ENCODE measurements at places on chromosomes 3 and 15. TPM values are rescaled to one million over a fixed set of nuclear protein-coding genes. Genes with fewer than 3 reads are reported as not detected.

GRCh38 chr3:46974421-46975171 lies 1.9 kb downstream of the CCDC12 start:
- H3K4me3 ChIP-seq, result no peak overlapping the region
- no peaks in the 10 kb centered on the region for H3K36me3 ChIP-seq

GRCh38 chr15:76340803-76341365 lies 4.3 kb downstream of the ISL2 start:
- no peak overlapping the region for H3K27ac ChIP-seq
- peak; percentile 29 for DNase-seq
- no peaks in the 10 kb centered on the region for H3K36me3 ChIP-seq
- H3K4me1 ChIP-seq, result no peaks in the 10 kb centered on the region

GRCh38 chr15:78301828-78302227 lies 2.4 kb upstream of the SKIC8 start:
- H3K27me3 ChIP-seq, result peaks cover 6% of the 10 kb centered on the region
- H3K4me3 ChIP-seq, result no peak overlapping the region
- no peak for DNase-seq
- no peaks in the 10 kb centered on the region for H3K4me1 ChIP-seq

GRCh38 chr3:15360788-15361493 lies 28.6 kb upstream of the SH3BP5 start:
- H3K36me3 ChIP-seq, result no peaks in the 10 kb centered on the region
- no peaks in the 10 kb centered on the region for H3K4me1 ChIP-seq

DNA sequence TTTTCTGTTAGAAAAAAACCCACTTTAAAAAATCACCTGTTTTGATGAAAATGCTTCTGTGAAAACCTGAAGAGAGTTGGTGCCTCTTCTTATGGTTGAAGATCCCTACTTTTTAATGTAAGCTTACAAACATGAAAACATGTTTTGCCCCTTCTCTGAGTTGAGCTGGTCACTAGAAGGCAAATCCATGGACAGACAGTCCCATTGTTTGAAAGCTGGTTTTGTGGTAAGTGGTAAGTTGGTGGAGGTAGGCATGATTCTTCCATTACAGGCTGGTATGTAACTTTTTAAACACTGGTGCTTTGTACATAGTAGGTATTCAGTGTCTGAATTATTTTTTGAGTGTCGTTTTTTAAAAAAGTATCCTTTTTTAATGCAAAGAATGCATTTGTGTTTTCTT lies 6.1 kb downstream of the ABHD5 start:
- DNase-seq, result no peak
- H3K4me3 ChIP-seq, result no peak overlapping the region
- H3K27me3 ChIP-seq, result no peaks in the 10 kb centered on the region
- H3K36me3 ChIP-seq, result peaks cover 2% of the 10 kb centered on the region
- H3K4me1 ChIP-seq, result peaks cover 45% of the 10 kb centered on the region

DNA sequence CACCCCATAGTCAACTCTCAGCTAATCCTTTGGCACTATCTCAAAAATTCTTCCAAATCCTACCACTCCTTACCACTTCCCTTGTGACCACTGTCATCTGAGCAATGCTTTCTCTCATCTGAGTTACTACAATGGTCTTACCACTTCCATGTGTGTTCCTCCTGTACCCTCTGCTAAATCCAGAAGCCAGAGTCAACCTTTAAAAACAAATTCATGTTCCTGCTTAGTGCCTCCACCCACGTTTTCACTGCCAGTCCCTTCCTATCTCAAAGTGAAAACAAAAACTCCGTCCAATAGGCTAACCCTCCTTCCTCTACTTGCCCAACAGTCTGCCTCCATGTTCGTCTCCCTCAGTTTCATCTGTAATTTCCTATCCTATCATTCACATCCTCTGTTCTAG lies 109.0 kb downstream of the ADAMTS9 start:
- peaks cover 6% of the 10 kb centered on the region for H3K4me1 ChIP-seq
- no peaks in the 10 kb centered on the region for H3K27me3 ChIP-seq
- H3K36me3 ChIP-seq, result no peaks in the 10 kb centered on the region

DNA sequence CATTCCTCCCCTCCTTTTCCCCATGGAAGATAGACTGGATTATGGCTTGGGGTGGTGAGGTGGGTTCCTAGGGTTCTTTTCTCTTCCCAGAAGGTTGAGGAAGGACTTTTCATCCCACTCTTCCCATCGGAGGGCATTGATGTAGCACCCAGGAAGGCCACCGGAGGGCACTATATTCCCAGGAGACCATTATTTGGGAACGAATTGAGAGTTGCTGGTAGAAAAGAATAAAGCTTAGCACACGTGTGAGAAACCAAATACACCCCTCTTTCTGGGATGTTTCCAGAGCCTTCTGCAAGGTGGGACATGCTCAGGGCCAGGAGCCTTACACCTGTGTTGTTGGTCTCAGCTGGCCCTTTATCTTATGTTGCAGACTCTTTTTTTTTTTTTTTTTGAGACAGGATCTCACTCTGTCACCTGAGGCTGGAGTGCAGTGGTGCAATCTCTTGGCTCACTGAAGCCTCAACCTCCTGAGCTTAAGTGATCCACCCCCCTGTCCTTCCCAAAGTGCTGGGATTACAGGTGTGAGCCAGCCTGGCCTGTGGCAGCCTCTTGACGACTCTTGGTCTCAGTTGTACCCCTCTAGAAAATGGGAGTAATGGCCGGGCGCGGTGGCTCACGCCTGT lies 6.3 kb upstream of the CDC25A start:
- H3K4me3 ChIP-seq, result no peak overlapping the region
- peak; percentile 82 for DNase-seq
- H3K36me3 ChIP-seq, result no peaks in the 10 kb centered on the region
- no peaks in the 10 kb centered on the region for H3K27me3 ChIP-seq
- H3K27ac ChIP-seq, result no peak overlapping the region

- no peak overlapping the region for H3K27ac ChIP-seq
- H3K4me3 ChIP-seq, result no peak overlapping the region
- no peaks in the 10 kb centered on the region for H3K27me3 ChIP-seq
Observed at GRCh38 chr15:61364871-61365270, 135.8 kb upstream of the RORA start.

DNA sequence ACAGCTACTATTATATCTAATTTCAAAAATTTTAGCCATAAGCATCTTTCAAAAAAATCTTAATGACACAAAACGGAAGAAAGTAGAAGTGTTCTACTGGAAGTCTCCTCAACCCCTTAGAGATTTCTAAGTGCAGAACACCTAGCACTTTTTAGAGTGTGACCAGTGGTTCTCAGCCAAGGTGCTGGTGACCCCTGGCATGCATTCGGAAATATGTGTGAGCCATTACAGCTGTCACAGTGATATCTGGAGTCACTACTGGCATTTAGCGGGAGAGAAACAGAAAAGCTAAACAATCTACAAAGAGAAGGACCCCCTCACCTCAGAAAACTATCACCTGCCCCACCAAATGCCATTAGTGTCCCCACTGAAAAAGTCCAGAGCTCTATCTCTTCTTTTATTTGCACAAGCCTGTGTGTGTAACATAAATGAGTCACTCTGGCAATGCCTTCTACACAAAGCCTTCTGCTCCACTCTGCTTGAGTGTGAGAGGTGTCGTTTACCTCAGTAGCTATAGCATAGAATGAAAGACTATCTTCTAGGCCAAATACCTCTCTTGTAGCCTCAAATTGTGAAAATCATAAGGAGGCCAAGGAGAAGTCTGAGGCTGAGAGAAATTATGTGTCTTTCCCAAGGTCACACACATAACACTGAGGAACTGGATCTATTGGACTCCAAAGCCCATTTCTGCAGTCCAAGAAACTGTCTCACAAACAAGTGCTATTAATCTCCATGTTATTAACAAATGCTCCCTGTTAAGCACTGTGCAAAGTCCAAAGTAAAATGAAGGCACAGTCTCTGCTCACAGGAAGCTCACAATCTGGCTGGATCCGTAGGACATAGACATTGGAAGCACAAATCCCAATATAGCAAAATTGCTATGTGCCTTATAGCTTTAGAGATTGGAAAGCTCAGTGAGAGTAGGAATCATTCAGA lies 28.5 kb upstream of the KCNMB2 start:
- peak overlapping the region; percentile 56 for H3K27ac ChIP-seq
- H3K36me3 ChIP-seq, result no peaks in the 10 kb centered on the region
- no peak overlapping the region for H3K4me3 ChIP-seq
- no peaks in the 10 kb centered on the region for H3K27me3 ChIP-seq

GRCh38 chr15:41861736-41862356 lies 23.2 kb downstream of the PLA2G4B start:
- no peak overlapping the region for H3K27ac ChIP-seq
- DNase-seq, result no peak
- H3K4me1 ChIP-seq, result no peaks in the 10 kb centered on the region
- H3K4me3 ChIP-seq, result no peak overlapping the region
- no peaks in the 10 kb centered on the region for H3K27me3 ChIP-seq
- no peaks in the 10 kb centered on the region for H3K36me3 ChIP-seq

- no peaks in the 10 kb centered on the region for H3K27me3 ChIP-seq
- DNase-seq, result no peak
- H3K4me3 ChIP-seq, result no peak overlapping the region
- H3K36me3 ChIP-seq, result no peaks in the 10 kb centered on the region
- no peak overlapping the region for H3K27ac ChIP-seq
Observed at GRCh38 chr15:48176112-48176511, 2.0 kb downstream of the MYEF2 start.

DNA sequence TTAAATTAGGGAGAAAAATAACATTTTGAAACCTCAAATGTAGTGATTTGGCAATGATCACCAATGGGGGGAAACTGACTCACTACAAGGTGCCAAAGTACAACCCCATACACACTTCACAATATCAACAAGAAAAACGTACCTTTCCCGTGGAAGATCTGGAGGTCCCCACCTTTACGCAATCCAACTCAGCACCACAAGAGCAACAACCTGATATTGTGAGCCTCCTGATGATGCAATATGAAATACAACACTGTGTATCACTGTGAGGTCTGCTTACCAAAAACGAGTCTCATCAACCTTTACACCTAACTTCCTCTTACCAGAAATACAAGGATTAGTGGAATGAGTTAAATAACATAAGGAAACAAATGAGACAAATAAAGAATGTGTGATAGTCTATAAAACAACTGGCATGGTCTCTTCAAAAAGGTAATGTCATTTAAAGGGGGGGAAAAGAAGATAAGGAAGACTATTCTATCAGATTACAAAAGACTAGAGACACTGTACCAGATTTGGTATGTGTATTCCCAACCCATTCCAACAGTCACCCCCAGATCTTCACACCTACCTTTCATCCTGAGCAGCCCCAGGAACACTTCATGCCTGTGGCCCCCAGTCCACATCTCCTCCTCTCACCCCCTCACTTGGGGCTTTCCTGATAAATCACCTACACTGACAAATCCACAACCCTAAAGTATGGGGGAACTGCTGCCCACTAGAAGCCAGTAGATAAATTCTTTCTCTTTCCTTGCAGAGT lies 27.7 kb downstream of the DLG1 start:
- H3K4me1 ChIP-seq, result no peaks in the 10 kb centered on the region
- DNase-seq, result no peak
- H3K4me3 ChIP-seq, result no peak overlapping the region
- H3K27ac ChIP-seq, result no peak overlapping the region
- no peaks in the 10 kb centered on the region for H3K36me3 ChIP-seq
- H3K27me3 ChIP-seq, result no peaks in the 10 kb centered on the region

GRCh38 chr3:186476541-186476940 lies 67.6 kb downstream of the CRYGS start:
- no peak for DNase-seq
- no peaks in the 10 kb centered on the region for H3K4me1 ChIP-seq
- H3K27me3 ChIP-seq, result no peaks in the 10 kb centered on the region
- H3K27ac ChIP-seq, result no peak overlapping the region

DNA sequence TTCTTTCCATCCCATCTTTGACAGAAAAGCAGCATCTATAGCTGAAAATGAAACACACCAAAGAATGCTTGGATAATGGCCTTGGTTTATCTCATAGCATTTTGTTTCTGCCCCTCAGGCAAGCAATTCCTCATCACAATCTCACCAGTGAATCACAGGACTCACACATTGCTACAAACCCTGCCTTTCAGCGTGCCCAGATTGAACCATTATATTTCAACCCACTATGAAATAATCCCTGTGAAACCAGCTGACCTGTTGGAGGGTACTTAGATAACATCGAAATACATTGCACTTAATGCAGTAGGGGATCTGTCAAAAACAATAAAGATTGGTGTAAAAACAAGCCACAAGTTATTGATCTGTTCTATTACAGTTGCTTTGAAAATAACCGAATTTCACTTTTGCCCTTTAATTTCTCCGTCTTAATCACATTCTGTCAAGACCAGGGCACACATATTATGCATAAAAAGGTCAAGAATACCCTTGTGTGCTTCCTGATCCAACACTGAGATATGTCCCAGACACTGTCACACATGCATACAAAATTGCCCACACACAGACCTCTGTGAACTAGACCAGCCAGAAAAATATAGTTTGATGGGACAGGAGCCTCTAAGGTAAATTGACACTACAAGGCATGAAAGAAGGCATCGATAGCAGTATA lies 839.8 kb downstream of the NTRK3 start:
- H3K4me3 ChIP-seq, result no peak overlapping the region
- H3K27ac ChIP-seq, result no peak overlapping the region
- H3K27me3 ChIP-seq, result no peaks in the 10 kb centered on the region
- DNase-seq, result no peak
- H3K4me1 ChIP-seq, result no peaks in the 10 kb centered on the region
- H3K36me3 ChIP-seq, result no peaks in the 10 kb centered on the region

- DNase-seq, result no peak
- H3K27me3 ChIP-seq, result no peaks in the 10 kb centered on the region
- H3K36me3 ChIP-seq, result no peaks in the 10 kb centered on the region
- no peaks in the 10 kb centered on the region for H3K4me1 ChIP-seq
- H3K27ac ChIP-seq, result no peak overlapping the region
Observed at GRCh38 chr3:61169621-61170251, 81.5 kb downstream of the FHIT start.

GRCh38 chr3:71228156-71228866 lies 355.2 kb downstream of the FOXP1 start:
- no peaks in the 10 kb centered on the region for H3K36me3 ChIP-seq
- DNase-seq, result no peak
- H3K27ac ChIP-seq, result no peak overlapping the region

GRCh38 chr3:151751161-151751560 lies 17.4 kb downstream of the AADACL2 start:
- no peak overlapping the region for H3K4me3 ChIP-seq
- no peaks in the 10 kb centered on the region for H3K36me3 ChIP-seq
- H3K27me3 ChIP-seq, result no peaks in the 10 kb centered on the region
- DNase-seq, result no peak
- H3K4me1 ChIP-seq, result no peaks in the 10 kb centered on the region

- no peak overlapping the region for H3K27ac ChIP-seq
- no peaks in the 10 kb centered on the region for H3K4me1 ChIP-seq
- H3K4me3 ChIP-seq, result no peak overlapping the region
- H3K27me3 ChIP-seq, result no peaks in the 10 kb centered on the region
Observed at GRCh38 chr15:87713475-87713879, 543.1 kb downstream of the NTRK3 start.

- H3K4me1 ChIP-seq, result no peaks in the 10 kb centered on the region
- no peak overlapping the region for H3K27ac ChIP-seq
- H3K36me3 ChIP-seq, result no peaks in the 10 kb centered on the region
- H3K27me3 ChIP-seq, result no peaks in the 10 kb centered on the region
- H3K4me3 ChIP-seq, result no peak overlapping the region
Observed at GRCh38 chr15:66737243-66738010, 35.4 kb downstream of the SMAD6 start.

GRCh38 chr3:8200996-8201395 lies 300.6 kb upstream of the LMCD1 start:
- H3K36me3 ChIP-seq, result no peaks in the 10 kb centered on the region
- no peaks in the 10 kb centered on the region for H3K27me3 ChIP-seq
- no peaks in the 10 kb centered on the region for H3K4me1 ChIP-seq

The AGTR1 gene
- 2.4 TPM for total RNA-seq

The ACAP2 gene
- 16.1 TPM for total RNA-seq

The AQP9 gene
- 0.28 TPM for total RNA-seq

The MGLL gene
- total RNA-seq, result 5.9 TPM

The GP9 gene
- total RNA-seq, result not detected

The CACNA1D gene
- total RNA-seq, result 12.0 TPM

The HRG gene
- not detected for total RNA-seq

The HYAL1 gene
- 3.1 TPM for total RNA-seq

The FGF7 gene
- total RNA-seq, result 14.4 TPM

The KIF23 gene
- total RNA-seq, result 0.20 TPM

The PRR20G gene
- not detected for total RNA-seq
